ENCODE measurements at places on chromosomes 3 and 15. TPM values are rescaled to one million over a fixed set of nuclear protein-coding genes. Genes with fewer than 3 reads are reported as not detected.

- DNase-seq = no peak
Measured at GRCh38 chr3:77475507-77475906, 435.6 kb downstream of the ROBO2 start.

GRCh38 chr15:39330061-39330460 lies 250.8 kb upstream of the THBS1 start:
- DNase-seq = no peak

The VGLL4 gene
- total RNA-seq = 36.2 TPM

The ABTB1 gene
- 166 TPM for total RNA-seq

- no peak for DNase-seq
Measured at GRCh38 chr3:20108869-20109268, 68.6 kb downstream of the KAT2B start.

- DNase-seq = no peak
Measured at GRCh38 chr3:52439426-52440248, 5.3 kb downstream of the SEMA3G start.

Measured in naive thymus-derived CD4-positive, alpha-beta T cell (primary cell).